ENCODE measurements at places on chromosomes 3 and 15.
A peak's percentile ranks its signal among the peaks of the same experiment; 100 is the strongest.

DNA sequence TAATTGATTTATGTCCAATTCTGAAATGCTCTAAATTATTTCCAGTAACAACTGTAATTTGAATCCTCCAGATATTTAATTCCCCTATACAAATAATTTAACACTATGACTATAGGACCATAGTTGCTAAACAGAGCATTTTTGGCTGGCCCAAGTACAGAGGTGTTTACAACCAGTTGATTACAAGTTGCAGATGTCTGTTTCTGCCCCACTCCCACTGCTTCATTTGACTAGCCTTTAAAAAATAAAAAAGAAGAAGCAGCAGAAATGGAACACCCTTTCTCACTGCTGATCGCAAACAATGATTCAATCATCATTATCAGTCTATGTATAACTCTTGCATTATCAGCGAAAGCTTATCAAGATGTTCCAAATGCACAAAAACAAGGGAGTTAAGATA is 54.6 kb downstream of the SENP7 start:
- DNase-seq, result no peak

- DNase-seq, result no peak
These were observed 82.1 kb downstream of the LRRC28 start for GRCh38 chr15:99333413-99333812.

DNA sequence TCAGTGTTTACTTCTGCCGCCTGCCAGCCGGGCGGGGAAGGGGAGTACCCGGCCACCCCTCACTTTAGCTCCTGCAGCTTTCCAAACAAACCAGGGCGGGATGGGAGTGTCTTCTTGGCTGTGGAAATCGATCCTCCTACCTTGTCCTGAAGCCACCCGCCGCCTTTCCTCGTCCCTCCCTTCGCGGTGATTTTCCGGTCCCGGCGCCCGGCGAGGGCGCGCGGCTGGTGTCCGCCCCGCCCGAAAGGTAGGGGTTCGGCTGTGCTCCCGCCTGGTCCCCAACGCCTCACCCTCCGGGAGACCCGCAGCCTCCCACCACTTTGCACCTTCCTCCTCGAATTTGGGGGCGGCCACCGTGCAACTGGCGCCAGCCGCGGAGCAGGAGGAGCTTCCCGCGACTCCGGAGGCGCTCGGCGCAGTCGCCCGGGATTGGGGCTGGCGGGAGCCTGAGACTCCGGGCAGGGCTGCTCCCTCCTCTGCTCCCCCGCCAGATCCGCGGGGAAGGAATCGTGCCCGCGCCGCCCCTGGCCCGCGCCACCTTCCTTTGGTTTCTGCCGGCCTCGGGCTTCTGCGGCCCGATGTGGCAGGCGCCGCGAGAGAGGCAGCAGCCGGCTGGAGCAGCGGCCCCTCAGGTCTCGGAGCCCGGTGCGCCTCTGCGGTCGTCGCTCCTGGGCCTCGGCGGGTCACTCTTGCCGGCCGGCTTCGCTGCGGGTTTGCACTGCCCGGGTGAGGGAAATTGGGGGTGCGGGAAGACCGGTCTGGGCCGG is 30.7 kb upstream of the ST3GAL6 start:
- DNase-seq, result peak; percentile 11

- DNase-seq, result no peak
These were observed 45.7 kb downstream of the EXOG start for GRCh38 chr3:38541806-38542205.

- DNase-seq, result no peak
These were observed 5.2 kb upstream of the SIN3A start for GRCh38 chr15:75456710-75457109.

GRCh38 chr15:63888146-63888545 is 54.4 kb upstream of the HERC1 start:
- no peak for DNase-seq

GRCh38 chr3:133943639-133944141 is 48.0 kb upstream of the RAB6B start:
- DNase-seq, result no peak

DNA sequence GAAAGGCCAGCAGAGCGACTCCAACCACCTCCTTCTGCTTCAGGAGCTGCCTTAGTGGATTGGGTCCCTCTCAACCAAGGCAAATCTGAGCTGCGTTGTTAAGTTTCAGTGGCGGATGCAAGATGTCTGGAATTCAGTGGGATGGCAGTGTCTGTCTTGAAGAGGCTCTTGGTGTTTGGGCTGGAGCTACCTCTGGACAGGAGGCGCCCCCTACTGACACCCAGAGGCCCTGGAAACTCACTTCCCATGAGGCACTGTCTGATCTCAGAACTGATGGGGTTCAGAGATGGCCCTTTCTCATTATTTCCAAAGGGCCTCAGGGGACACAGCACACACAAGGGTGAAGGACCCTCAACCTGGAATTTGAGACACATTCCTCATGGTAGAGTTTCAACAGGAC is 6.0 kb upstream of the SLC28A1 start:
- DNase-seq, result peak; percentile 66

GRCh38 chr3:99645277-99646106 is 7.1 kb downstream of the COL8A1 start:
- no peak for DNase-seq

- no peak for DNase-seq
These were observed 277.1 kb downstream of the XXYLT1 start for GRCh38 chr3:194993896-194994295.

GRCh38 chr3:60344340-60344739 is 906.9 kb downstream of the FHIT start:
- no peak for DNase-seq

DNA sequence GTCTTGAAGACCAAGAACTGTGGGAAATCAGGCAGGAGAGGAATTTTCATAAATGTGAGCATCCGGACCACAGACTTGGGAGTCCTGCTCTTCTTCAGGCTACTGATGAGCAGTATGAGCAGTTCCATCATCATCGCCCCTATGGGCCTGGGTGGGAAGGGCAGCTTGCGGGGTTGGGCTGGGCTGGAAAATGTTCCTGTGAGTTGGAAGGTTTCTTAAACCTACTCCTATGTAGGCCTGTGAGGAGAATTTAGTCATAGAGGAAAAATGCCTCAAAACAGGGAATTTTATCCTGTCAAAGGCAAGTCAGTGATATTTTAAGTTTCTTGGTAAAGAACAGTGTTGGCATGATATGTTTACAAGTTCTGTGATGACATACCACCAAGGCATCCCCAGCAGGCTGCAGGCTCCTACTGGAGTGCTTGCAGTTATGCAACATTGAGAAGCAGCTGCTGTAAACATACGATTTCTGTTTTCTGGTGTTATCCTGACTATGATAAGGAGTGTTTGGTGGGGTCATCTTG is 10.3 kb downstream of the MASP1 start:
- no peak for DNase-seq

- no peak for DNase-seq
These were observed 20.7 kb downstream of the ITGA11 start for GRCh38 chr15:68411343-68411675.

- DNase-seq, result no peak
These were observed 134.1 kb upstream of the PLSCR5 start for GRCh38 chr3:146739203-146739671.

- DNase-seq, result no peak
These were observed 20.1 kb downstream of the CHRM5 start for GRCh38 chr15:33988384-33988783.

DNA sequence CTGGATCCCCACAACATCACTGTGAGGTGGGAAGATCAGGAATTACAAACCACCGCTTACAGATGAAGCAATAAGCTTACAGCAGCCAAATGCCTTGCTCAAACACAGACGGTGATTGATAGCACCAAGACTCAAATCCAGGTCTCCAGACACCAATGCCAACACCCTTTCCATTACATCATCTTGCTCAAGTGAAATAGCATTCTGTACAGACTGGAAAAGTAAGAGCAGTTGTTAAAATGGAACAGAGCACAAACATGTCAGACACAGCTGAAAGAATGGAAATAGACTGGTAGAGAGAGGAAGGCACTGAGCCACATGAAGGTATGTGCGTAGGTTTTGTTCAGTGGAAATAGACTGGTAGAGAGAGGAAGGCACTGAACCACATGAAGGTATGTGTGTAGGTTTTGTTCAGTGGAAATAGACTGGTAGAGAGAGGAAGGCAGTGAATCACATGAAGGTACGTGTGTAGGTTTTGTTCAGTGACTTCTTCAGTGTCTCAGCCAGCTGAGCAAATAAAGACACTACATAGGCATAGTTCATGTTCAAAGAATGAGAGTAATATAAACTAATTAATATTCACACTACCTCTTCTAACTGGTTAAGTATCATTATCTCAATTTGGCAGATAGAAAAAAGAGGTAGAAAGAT is 15.6 kb downstream of the CLDN1 start:
- DNase-seq, result peak; percentile 21

DNA sequence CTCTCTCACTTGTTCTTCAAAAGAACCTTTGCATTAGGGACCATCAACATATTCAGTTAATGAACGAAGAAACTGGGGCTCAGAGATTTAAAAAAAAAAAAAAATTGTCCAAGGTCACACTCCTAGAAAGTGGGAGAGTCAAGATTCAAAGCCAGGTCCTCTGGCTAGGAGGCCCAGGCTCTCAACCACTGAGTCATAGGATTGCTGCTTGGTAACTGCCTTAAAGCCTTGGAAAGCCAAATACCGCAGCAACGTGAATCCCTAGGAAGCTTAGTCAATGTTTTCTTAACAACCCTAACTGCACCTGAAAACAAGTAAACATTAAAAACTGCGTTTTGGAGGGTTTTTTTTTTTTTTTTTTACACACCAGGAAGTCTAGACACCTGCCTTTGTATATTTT is 156.8 kb downstream of the WNT5A start:
- no peak for DNase-seq

DNA sequence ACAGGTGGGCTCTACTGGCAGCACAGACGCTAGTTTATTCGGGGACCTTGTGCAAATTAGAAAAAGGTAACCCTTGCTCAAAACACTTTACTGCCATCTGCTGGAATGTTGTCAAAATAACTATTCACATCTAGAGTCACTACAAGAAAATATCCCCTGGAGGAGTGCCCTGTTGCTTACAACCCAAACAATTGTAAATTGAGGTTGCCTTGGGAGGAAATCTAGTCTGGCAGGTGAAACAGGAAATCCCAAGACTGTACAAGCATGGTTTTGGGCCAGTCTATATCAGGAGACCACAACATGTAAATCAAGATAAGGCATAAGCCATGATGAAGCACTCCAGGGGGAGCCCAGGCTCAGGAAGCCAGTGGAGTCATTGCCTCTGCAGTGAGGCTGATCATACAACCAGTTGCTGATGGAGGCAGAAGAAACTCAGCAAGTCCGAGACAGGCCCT is 136.8 kb upstream of the ACP3 start:
- no peak for DNase-seq

GRCh38 chr3:167783781-167784180 is 48.3 kb downstream of the SERPINI1 start:
- no peak for DNase-seq

DNA sequence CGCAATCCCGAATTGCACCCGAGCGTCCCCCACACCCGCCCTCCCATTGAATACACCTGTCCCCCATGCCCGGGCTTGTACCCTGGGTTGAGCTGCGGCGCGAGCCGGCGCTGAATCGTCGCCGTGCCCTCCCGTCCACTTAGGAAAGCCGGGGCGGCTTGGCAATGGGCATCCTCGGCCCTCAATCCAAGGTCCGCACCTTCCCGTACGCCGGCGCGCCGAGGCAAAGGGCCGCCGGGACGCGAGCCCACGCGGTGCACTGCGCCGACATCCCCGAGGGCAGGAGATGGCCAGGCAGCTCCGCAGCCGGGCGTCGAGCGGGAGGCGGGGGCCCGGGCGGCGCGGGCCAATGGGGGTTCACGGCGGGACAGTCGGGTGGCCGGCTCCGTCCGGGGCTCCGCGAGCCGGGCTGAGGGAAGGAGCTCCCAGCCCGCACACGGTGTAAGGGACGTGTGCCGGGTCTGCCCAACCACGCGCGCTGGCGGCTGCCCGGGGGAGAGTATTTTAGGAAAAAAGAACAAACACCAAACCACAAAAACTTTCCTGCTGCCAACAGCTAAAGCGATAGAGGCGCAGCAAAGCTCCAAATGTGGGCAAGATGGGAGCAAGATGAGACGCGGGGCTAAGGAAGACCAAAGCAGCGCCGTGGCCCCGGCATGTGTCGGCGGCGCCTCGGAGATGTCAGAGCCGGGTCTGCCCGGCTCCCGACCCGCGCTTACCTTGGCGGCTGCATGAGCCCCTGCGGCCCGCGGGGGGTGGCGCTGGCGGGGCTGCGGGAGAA is 621 bp downstream of the RGMA start:
- DNase-seq, result no peak

- no peak for DNase-seq
These were observed 31.3 kb upstream of the LYSMD4 start for GRCh38 chr15:99764522-99764921.

DNA sequence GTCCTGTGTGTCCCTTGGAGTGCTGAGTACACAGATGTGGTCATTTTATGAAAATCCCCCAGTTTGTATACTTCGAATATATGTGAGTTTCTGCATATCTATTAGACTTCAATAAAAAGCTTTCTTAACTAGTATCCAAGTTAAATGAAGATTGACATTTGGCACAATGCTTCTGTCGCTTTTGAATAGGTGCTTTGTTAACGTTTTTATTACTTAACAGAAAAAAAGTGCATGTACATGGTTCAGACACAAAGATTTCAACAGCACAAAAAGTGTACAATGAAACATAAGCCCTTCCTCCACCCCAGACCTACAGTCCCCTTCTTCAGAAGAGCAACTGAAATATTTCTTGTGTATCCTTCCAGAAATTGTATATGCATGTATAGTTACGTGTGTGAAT is 427.4 kb upstream of the PROK2 start:
- no peak for DNase-seq

DNA sequence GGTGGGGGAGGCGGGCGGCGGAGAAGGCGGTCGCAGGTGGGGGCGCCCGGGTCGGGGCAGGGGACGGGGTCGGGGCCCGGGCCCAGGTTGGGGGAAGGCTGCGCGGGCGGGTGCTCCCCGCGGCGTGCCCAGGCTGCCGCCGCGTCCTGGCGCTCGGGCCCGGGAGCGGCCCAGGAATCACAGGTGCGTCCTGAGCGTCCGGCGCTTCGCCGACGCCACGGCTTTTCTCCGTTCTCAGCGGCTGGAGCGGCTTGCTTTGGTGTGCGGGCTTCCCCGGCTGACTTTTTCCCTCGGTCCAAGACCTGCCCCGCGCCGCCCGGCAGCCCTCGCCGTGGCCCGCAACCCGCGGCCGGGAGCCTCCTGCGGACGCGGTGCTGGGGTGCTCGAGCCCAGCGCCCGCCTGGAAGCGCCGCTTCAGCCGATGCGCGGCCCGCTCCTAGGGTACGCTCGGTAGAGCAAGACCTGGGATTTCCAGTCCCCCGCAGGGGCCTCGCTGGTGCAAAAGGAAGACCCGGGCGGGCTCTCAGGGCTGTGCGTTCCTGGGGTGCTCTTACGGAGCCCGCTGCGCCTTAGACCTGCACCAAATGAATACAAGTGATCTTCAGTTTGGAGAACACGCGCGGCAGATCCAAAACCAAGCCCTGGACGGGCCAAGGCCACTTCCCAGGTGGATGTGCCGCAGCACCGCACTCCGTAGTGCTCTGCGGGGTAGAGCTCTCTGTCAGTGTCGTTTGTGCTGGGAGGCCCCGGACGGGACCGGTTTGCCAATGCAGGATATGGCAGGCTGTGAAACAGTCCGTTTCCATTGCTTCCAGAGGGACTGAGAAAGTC is 639 bp downstream of the NIPA1 start:
- peak; percentile 31 for DNase-seq

- no peak for DNase-seq
These were observed 631.5 kb upstream of the NR2F2 start for GRCh38 chr15:95698951-95699350.

GRCh38 chr15:34818526-34818925 is 23.2 kb upstream of the ACTC1 start:
- no peak for DNase-seq
